ENCODE measurements at places on chromosomes 2 and 18.

DNA sequence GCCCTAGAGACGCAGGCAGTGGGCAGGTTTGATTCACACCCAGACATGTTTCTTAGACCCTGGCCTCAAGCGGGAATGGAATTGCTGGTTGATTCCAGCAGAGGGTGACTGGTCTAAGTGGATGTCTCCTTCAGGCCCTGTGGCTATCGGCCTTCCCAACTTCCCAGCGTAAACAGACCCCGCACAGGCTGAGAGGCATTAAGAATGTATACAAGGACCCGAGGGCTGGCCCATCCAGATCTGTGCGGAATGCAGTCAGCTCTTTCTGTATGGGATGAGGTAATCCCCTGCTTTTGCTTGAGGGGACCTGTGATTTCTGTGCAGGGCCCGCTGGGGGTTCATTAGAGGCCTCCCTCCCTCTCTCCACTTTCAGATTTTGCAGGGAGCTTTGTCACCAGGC lies 6.5 kb downstream of the ACKR3 start:
- no peak for DNase-seq

GRCh38 chr2:18267501-18267900 lies 293.0 kb downstream of the RDH14 start:
- DNase-seq: no peak

DNA sequence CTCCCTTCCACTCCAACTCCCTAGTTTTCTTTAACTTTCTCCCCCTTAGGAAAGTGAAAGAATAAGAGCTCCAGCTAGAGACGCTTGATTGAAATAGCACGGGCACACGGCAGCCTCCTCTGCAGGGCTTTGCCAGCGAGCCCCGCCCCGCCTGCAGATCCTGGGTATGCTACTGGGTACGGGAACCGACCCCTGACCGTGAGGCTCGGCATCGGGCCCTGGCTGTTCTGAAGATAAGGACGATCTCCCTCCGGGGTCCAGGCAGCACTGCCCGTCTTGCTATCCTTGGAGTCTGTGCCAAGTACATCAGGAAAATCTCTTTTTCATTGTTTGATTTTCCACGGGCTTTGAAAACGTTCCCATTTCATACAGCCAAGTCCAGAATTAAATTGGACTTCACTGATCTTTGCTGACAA lies 284.5 kb downstream of the MTX2 start:
- peak; percentile 35 for DNase-seq

- no peak for DNase-seq
Observed at GRCh38 chr18:9474108-9474982, 968 bp upstream of the RALBP1 start.
